Caco-2 (cell line): ENCODE measurements at places on chromosomes 16 and 17.

DNA sequence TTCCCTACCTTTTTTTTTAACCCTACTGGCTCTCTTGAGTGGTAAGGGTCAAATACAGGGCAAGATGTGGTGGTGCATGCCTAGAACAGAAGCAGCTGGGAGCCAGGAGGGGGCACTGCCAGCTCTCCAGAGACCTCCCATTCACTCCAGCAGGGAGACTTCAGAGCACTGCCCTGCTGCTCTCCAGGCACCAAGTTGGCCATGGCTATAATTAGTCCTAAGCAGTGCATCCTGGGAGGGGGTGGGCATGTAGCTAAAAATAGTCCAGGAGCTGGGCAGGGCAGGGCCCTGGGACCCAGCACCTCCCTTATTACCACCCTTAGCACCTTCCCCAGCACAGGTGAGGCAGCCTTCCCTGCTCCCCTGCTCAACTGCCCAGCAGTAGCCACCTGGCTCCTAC lies 3.5 kb downstream of the CORO6 start:
- no peak for DNase-seq

- DNase-seq = no peak
Observed at GRCh38 chr17:3004925-3005324, 58.5 kb downstream of the OR1D5 start.

DNA sequence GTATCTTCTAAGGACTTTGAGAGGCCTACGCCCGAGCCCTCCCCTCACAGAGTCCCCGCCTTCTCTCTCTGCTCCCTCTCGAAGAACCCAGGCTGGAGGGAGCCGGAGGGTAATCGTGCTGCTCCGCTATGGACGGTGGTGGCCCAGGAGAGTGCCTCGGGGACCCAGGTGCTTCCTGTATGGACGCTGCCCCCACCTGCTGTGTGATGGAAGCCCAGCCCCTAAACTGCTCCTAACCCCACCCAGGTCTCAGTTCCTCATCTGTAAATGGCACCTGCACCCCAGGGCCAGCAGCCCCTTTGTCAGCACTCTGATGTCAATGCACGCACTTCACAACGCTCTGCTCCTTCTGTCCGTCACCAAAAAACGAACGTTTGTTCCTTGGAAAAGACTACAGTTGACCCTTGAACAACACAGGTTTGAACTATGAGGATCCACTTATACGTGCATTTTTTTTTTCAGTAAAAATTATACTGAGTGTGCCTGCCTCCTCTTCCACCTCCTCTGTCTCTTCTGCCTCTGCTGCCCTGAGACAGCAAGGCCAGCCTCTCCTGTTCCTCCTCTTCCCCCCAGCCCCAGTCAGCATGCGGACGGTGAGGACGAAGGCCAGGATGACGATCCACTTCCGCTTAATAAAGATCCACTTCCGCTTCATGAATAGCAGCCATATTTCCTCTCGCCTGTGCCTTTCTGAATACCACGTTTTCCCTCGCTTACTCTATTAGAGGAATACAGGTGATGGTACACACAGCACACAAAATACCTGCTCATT lies 118.3 kb downstream of the BANP start:
- DNase-seq = no peak

DNA sequence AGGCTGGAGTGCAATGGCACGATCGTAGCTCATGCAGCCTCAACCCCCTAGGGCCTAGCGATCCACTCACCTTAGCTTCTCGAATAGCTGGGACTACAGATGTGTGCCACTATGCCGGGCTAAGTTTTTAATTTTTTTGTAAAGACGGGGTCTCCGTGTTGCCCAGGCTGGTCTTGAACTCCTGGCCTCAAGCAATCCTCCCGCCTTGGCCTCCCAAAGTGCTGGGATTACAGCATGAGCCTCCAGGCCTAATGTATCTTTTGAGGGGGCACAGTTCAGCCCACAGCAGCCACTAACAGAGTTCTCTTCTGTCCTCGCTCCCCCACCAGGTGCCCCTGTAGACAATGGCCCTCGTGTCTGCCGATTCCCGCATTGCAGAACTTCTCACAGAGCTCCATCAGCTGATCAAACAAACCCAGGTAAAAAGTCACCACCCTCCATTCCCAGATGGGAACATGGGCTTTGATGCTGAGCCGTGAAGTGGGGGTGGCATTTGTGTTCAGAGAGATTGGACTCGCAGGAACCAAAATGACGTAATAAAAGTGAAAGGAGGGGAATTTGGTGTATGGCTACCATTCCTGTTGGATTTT lies 16.0 kb downstream of the SULT1A2 start:
- DNase-seq = no peak

- DNase-seq = no peak
Observed at GRCh38 chr16:86157616-86158247, 258.8 kb downstream of the IRF8 start.

DNA sequence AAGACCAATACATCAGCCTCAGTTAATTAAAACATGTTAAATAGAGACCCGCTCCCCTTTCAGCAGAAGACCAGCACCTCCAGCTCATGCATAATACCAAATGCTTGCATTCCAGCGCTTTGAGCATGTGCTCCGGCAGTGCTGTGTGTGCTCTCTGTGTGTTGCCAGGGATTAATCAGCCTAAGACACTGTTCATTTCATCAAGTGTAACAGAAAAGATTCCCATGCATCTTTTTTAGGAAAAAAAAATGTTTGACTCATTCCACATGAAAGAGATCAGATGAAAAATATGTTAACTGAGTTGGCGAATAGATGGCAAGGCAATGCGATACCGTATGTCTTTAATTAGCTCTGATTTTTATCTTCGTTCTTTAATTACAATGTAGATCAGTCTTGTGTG lies 187.6 kb downstream of the RPTOR start:
- no peak for DNase-seq

DNA sequence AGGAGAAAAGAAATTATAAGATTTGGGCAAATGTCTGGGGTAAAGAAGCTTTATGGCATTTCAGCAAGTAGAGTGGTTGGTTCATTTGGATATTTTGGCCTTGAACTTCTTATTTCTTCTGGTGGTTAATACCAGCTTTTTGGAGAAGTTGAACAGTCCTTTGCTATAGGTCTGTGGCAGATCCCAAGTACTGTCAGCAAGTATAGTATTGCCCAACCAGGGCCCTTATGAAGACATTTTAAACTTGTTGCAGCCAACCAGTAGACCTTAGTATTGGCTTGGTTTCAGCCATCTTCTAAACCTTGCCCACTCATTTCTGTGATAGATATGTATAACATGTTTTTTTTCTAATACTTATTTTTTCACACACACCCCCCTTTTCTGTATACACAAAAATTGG lies 2.2 kb downstream of the SP2 start:
- no peak for DNase-seq

DNA sequence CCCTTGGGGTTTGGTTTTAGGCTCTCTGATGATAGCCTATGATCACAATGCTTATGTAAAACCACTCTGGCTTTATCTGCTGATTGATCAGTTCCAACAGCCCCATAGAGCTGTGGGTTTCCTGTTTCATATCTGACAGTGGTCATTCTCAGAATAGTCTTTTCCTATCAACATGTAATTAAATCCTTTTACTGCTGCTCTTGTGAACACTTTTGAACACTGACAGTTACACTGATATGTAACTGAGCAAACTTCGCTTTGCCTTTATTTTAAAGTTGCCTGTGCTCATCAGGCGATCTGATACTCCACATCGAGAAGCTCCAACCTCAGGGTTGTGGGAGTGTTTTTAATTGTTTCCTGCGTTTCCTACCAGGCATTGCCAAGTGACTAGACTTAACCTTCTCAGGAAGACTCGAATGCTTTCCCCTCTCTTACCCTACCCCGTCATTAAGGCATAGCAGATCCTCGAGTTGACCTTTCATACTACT lies 17.3 kb upstream of the CLEC18B start:
- DNase-seq = no peak

- DNase-seq = peak; percentile 39
Observed at GRCh38 chr16:53053967-53054669, 673 bp upstream of the CHD9 start.

DNA sequence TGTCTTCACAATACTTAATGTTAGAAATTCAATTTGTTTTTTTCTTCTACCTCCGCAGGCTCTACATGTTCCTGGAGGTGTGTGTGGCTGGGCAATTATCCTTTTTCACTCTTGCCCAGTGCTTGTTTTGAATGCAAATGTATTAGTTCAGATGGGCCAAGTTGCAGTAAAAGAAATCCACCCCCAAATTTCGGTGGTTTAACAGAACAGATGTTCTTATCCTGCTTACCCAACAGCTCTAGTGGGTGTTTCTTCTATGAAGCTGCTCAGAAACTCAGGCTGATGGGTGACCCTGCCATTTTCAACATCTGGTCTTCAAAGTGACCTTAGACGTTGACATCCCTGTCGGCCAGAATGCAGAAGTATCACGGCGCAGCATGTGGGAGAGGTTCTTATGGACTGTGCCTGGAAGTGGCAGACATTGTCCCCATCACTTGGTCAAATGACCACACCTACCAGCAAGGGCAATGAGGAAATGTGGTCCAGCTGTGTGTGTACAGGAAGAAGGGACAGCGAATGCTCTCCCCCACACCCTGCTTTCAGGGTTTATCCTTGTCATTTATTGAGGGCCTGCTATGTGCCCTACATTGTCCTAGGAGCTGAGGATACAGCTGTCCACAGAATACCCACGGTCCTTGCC lies 157.3 kb downstream of the CDH13 start:
- no peak for DNase-seq

DNA sequence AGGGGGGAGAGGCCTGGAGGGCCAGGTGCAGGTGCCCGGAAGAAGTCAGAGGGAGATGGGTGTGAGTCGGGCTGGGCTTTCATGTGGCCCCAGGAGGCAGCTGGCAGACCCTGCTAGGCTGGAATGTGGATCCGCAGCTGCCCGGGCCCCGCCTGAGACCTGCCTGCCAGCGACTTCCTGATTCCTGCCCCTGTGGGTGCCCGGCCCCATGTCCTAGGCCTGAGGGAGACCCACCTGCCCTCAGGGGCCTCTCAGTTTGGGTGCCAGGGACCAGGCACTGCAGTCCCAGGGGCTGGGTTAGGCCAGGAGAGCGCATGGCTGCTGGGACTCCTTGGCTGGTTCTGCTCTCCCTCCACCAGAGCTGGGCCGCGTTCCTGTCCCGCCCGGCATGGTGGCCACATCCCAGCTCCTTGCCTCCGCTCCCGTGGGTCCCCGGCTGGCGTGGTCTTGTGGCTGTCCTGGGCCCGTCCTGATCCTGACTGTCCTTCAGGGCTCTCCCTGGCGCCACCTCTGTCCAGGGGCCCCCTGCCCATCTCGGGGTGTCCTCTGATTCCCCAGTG lies 22.1 kb upstream of the SPNS2 start:
- no peak for DNase-seq

DNA sequence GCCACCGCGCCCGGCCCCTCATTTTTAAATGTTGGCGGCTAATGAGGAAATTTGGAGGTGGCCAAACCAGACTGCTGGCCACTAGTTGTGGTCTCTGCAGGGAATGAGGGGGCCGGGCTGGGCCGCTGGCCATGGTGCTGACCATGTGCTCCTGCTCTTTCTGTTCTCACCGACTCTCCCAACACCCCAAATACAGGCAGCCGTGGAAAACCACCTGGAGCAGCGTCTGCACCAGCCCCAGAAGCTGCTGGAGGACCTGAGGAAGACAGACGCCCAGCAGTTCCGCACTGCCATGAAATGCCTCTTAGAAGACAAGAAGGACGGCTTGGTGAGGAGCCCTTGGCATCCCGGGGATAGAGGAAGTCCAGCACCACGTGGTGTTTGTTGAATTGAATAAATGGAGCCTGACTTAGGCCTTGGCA lies 21.3 kb downstream of the OTOA start:
- DNase-seq = peak; percentile 7

- no peak for DNase-seq
Observed at GRCh38 chr16:12362482-12363458, 386.2 kb downstream of the SNX29 start.

DNA sequence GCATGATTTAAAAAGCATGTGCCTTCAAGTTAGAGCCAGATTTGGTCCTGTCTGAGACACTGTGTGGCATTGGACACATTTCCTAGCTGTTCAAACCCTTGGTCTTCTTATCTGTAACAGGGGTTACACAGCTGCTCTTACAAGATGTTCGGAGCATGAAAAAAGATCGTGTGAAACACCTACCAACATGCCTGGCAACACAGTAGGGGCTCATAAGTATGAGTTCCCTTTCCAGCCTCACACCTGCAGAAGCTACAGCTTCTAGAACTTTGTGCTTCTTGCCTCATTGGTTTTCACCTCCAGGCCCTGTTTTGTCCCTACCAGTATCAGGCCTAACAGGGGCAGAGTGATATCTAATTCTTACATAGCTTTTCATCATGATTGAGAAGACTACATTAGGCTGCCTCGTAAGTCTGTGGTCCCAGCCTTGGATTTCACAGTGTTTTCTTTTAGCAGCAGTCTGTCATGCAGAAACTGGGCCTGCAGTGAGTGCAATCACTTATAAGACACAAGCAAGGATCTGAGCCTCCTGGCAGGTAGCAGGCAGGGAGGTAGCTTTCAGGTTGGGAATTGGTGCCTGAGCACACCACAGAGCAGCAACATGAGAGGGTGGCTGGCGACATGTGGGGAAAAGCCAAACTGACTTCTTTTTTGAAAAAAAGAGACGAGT lies 78.8 kb downstream of the CCDC182 start:
- no peak for DNase-seq

- DNase-seq = no peak
Observed at GRCh38 chr17:13395346-13395745, 206.4 kb downstream of the HS3ST3A1 start.

DNA sequence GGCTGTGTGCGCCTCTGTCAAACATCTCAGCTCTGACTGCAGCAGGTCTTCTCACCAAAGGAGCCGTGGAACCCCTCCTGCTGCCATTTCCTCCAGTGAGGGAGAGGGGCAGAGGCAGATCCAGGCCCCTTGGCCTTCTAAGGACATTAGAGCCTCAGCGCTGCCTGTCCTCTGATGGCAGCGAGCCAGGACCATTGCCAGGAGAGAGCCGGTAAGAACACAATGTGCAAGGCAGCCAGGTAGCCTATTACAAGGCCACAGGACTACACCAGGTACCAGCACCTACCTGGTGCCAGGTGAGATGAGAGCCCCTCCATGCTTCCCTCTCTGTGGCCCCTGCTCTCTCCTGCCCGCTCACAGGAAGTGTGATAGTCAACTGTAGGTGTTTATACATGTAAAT lies 11.0 kb downstream of the LRRC75A start:
- DNase-seq = no peak

GRCh38 chr17:47866941-47867340 lies 16.0 kb upstream of the SP6 start:
- DNase-seq = no peak

- DNase-seq = no peak
Observed at GRCh38 chr16:85056211-85056748, 28.7 kb downstream of the KIAA0513 start.

- no peak for DNase-seq
Observed at GRCh38 chr17:76841776-76842405, 26.3 kb upstream of the MGAT5B start.

GRCh38 chr16:52825892-52826291 lies 226.8 kb downstream of the CHD9NB start:
- DNase-seq = no peak

GRCh38 chr17:61225178-61225882 lies 174.3 kb upstream of the TBX2 start:
- no peak for DNase-seq

GRCh38 chr17:80145076-80146075 lies 1.6 kb downstream of the EIF4A3 start:
- DNase-seq = no peak
